ENCODE measurements at places on chromosomes 16 and 17. TPM values are rescaled to one million over a fixed set of nuclear protein-coding genes. Genes with fewer than 3 reads are reported as not detected.

GRCh38 chr16:35414563-35414962 is 1955.2 kb downstream of the TP53TG3F start:
- no peak for DNase-seq

- no peak for DNase-seq
Measured at GRCh38 chr17:69473841-69474831, 59.6 kb downstream of the MAP2K6 start.

GRCh38 chr16:58087209-58087913 is 41.8 kb downstream of the CFAP20 start:
- DNase-seq = no peak

- no peak for DNase-seq
Measured at GRCh38 chr16:54067322-54068065, 219.1 kb downstream of the IRX3 start.

GRCh38 chr16:24689128-24689527 is 40.3 kb upstream of the TNRC6A start:
- no peak for DNase-seq

DNA sequence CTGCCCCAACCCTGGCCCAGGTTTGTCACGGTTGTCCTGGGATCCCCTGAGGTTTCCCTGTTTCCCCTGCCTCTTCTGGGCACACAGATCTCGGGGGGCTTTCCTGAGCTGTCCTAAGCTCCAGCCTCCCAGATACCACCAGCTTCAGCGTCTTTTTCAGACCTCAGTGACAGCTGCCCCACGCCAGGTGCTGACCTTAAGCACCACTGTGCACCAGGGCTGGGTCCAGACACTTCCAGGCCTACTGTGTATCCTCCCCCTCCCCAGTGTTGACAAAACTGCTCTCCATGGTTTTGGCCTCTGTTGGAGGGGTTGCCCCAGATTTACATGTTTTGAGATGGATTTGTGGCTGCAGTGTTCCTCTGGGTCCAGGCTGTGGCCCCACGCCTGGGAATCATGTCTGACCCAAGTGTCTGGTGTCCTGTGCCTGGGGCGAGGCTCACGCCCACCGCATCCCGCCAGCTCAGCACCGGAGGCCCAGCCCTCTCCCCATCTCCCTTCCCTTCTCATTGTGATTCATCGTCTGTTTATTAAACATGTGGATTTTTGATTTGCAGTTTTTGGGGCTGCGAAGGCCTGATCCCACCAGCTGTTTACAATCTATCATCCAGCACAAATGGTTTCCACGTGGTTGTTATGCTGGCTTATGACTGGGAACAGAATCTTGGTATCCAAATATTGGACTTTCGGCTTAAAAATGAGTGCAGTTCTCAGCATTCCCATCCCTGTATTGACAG is 82.1 kb downstream of the METRNL start:
- no peak for DNase-seq

Gene SDR42E1
- total RNA-seq = 12.4 TPM

Gene PRRT2
- total RNA-seq = 1.2 TPM

Gene CCDC144A
- total RNA-seq = 1.2 TPM

Gene TBC1D3H
- total RNA-seq = not detected

Gene TP53TG3C
- total RNA-seq = not detected

Gene DDX5
- total RNA-seq = 861 TPM

Data from CD8-positive, alpha-beta memory T cell (primary cell).